ENCODE measurements at places on chromosomes 3 and 15.

DNA sequence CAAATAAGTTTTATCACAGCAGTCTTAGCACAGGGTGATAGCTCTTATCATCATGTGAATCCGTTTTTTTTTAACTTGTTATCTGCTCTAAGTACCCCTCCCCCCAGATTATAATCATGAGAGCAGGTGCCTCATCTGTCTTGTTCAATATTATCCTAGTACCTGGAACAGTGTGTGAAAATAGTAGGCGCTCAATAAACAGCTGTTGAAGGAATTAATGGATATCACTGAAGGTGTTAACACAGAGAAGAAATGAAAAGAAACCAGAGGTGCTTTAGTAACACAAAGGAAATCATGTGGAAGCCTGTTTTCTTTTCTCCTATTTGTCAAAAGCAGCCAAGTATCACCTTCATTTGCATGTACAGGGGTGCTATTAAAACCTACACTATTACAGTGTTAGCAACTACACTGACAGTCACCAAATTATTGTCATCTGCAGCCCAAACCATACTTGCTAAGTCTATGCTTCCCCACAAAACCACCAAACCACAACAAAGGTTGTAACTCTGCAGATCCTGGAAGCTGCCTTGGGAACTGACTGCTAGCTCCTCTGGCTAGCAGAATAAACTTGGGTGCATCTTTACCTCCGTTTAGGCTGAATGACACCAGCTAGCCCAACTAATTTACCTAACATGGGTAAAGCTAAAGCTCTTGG, 2.9 kb downstream of the XPC start:
- DNase-seq: no peak

- no peak for DNase-seq
These were observed 52.8 kb downstream of the PLXNA1 start for GRCh38 chr3:127035677-127036076.

DNA sequence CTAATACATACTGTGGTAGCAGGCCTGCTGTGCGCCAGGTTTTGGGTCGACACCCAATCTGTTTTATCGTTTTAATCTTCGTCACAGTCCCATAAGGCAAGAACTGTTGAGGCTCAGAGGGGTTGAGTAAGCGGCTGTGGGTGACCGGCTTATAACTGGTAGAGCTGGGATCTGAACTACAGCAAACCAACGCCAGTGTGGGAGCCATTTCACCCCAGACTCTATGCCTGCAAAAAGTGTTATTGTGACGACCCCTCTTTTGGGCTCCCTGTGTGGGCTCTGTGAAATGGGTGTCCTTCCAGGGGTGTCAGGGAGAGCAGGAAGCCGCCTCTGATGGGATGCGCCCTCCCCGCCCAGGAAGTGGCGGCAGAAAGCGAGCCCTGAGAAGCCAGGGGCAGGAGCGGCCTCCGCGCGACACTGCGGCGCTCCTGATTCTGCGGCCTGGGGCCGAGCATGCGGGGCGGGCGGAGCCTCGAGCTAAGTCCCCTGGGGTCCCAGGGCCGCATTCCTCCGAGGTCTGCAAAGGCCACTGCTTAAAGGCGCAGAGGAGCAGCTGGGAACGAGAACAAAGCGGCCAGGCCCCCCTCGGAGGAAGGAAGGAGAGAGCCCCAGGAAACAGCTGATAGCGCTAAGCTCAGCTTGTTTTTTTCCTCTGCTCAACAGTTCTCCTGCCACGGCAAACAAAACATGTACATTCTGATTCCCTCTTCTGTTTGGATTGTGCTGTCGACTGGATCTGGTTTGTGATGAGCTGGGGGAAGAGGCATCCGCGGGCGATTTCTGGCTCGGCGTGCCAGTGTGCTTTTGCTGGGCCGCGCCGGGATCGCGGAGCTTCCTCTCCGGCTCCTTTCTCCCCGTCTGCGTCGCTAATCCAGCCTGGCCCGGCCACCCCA, 33.9 kb downstream of the GRK7 start:
- peak; percentile 10 for DNase-seq

GRCh38 chr3:138089091-138089490, 26.3 kb downstream of the DZIP1L start:
- DNase-seq: no peak

- DNase-seq: no peak
These were observed 5.9 kb downstream of the ANKRD63 start for GRCh38 chr15:40276927-40277326.

- DNase-seq: no peak
These were observed 57.1 kb upstream of the POLG start for GRCh38 chr15:89391685-89392257.

GRCh38 chr3:12025584-12025983, 21.4 kb downstream of the SYN2 start:
- DNase-seq: no peak

GRCh38 chr3:58962040-58962651, 87.7 kb downstream of the CFAP20DC start:
- DNase-seq: no peak

DNA sequence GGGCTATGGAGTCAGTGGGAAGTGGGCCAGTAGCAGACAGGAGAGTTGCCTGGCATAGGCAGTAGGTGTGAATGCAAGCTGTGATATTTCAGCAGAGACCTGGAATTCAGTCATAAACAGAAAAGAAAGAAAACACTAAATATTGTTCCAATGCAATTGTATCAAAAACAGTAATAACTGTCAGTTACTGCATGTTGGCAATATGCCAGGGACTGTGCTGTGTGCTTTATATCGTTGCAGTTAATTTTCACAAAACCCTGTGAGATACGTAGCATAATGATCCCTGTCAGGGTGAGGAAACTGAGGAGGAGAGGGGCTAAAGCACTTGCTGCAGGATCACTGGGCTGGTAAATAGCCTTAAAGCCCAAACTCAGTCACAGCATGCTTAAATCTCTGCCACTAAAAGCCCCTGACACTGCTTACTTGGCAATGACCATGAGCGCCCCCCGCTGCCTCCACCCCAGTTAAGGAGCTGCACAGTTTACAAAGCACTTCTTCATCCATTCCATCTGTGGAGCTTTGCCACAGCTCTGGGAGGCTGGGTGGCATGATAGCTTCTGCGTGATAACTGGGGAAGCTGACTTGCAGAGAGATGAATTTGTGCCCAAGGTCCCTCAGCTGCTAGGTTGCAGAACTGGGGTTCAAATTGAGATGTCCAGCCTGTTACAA, 3.9 kb downstream of the SLC6A1 start:
- DNase-seq: no peak

GRCh38 chr3:121757087-121757811, 7.7 kb upstream of the GOLGB1 start:
- DNase-seq: no peak

All from NCI-H510A treated with DMSO at 0.1 percent for 48 hours (cell line).